ENCODE measurements at places on chromosomes 7 and 10.
A peak's percentile ranks its signal among the peaks of the same experiment; 100 is the strongest.

- DNase-seq: no peak
Observed at GRCh38 chr7:1345796-1346755, 113.2 kb downstream of the MICALL2 start.

GRCh38 chr10:5510281-5511072, 11.1 kb upstream of the CALML5 start:
- DNase-seq: no peak

DNA sequence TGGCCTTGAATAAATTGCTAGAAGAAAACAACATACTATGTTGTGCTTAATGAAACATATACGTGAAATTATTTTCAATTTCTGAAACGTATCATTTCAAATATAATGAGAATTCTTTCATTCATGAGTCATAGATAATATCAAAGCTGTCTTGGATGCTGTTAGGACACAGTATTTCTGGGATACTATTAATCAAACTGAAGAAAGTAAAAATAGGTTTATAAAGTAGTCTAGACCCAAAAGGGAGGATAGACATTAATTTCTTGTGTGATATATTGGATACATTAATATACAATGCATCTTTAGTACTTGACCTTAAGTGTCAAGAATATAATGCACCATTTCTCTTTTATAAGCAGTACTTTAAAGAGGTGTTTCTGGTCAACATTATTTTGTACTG, 89.7 kb downstream of the CNTNAP2 start:
- no peak for DNase-seq

DNA sequence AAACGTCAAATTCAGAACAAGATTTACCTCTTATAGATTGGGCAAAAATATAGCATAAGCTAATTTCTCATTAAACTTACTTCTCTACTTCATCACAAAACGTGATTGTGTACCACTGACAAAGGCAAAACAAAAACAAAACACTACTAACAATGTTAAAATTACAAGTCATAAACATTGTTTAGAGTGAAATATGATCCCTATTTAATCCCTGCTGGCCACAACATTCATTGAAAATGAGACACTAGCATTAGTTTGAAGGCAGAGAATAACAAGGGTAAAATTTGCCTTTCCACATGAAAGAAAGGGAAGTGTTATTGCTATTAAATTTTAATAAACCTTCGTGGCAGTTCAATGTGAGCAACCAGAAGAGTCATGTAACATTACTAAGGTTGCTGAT, 45.0 kb downstream of the SEMA3A start:
- no peak for DNase-seq

DNA sequence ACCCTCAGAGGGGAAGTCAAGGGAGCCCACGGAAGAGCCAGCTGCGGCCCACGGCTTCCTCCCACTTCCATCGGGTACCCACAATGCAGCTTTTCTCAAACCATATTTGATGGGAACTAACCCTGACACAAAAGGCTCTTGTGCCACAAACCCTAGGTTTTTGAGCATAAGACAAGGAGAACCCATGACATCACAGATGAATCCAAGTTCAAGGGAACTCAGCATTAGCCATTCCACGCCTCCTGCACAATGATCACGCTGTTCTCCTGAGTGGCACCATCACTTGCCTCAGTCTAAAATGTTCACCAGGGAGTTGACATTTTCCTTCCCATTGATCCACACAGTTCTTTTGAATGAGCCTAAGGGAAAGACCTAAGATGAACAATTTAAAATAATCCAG, 70.4 kb downstream of the ITIH5 start:
- no peak for DNase-seq

GRCh38 chr7:139580435-139580834, 57.0 kb downstream of the CLEC2L start:
- DNase-seq: no peak

- peak; percentile 19 for DNase-seq
Observed at GRCh38 chr7:143245123-143245522, 18.1 kb upstream of the GSTK1 start.

GRCh38 chr10:132255489-132256344, 52.0 kb downstream of the STK32C start:
- no peak for DNase-seq

DNA sequence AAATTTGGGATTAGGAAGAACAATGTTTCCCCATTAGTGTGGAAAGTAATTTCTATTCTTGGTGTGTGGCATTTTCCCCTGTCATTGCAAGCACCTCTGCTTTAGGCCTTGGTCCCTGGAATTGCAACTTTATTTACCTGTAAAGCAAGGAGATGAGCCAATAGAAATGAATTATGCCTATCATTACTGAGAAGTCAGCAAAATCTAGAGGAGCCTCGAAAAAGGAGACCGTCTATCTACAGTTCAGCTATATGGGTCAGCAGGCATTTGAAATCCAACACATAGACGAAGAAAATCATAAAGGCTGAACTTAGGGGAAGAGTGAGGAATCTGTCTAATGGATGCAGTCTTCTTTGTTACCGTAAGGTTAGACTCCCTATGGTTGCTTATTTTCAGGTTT, 161.1 kb downstream of the CCDC71L start:
- no peak for DNase-seq

DNA sequence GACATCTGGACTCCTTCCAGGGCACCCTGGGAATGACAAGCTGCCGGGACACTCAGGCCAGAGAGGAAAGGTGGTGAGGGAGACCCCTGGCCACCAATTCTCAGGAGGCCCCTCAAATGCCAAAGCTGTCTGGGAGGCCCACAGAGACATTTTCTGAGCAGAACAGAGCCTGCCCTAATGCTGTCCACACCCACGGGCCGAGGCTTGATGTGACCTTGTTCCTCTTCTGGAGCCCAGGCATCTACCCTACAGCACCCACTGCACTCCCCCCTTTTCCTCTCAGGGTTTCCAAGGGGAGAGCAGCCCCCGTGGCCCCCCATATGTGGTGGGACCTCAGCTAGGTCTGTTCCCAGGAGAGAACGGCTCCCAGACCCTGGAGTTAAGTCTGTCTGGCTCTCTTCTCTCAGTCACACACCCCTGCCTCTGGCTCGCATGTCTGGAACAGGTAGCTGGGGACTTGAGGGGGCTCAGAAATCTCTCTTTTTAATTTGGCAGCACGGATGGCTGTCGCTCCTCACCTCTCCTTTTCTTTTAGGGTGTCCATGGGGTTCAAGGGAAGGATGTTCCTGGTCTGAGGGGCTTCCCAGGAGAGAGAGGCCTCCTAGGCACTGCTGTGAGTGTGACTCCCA, 16.8 kb upstream of the VOPP1 start:
- no peak for DNase-seq

GRCh38 chr7:105585850-105586500, 4.7 kb upstream of the EFCAB10 start:
- no peak for DNase-seq

- no peak for DNase-seq
Observed at GRCh38 chr7:123601530-123601929, at the start of gene ASB15. Gene ASB15, plus strand, starts transcription at chr7:123601821. Its CDS starts 12,682 bp downstream, at chr7:123614503.

DNA sequence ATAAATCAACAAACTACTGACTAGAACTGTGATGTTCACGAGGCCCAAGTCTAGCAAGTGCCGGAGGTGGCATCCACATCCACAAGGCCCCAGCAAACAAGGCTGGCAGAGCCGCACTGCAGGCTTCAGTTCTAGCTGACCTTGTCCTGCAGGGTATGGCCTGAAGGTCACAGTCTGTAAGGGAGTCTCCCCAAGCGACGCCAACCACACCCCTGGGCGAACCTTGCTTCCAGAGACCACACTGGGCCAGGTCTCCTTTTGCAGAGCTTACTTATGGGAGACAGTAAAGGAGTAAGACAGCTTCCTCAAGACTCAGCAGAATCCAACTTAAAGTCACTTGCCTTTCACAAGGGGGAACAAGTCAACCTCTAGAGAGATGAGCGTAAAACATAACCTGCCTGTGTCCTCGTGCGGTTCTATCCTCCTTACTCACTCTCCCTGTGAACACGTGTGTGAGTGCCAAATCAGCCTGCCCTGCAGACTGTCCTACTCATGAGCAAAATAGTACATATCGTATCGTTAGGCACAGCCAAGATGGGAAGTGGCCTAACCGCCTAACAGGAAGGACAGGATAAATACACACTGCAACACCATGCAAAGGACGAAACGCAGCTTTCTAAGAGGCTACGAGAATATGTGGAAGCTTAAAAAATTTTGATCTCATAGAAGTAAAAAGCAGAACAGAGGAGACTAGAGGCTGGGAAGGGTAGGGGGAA, 22.7 kb downstream of the FAM53B start:
- DNase-seq: peak; percentile 24

DNA sequence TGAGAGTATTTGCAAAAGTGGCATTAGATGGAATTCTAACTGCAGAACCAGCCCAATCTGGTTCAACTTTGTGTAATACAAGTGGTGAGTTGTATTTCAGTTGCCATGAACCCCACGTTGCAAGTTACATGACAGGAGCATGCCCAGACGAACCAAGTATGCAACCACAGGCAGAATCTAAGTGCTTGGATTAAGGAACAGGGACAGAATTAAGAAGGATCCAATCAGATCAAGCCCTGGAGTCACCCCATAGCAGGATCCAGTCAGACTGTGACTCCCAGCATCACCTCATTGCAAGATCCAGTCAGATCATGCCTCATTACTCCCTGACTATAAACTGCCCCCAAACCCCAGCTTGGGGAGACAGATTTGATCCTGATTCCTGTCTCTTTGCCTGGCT, 388.7 kb upstream of the NRP1 start:
- DNase-seq: no peak

DNA sequence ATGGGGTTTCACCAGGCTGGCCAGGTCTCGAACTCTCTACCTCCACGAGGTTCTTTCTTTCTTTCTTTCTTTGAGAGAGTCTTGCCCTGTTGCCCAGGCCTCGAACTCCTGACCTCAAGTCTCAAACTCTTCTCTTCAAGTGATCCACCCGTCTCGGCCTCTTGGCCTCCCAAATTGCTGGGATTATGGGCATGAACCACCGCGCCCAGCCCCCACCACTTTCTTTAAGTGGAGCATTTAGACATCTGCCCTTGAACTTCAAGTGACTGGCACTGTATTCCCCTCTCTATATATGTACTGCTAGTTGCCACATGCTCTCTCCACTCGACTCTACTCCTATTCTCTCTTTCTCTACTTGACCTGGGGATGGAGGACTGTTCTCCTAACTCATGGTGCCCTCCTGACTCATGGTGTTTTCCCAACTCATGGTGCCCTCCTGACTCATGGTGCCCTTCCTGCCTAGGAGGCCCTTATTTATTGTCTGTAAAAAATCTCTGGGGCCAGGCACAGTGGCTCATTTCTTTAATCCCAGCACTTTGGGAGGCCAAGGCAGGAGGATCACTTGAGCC, 19.3 kb upstream of the ACHE start:
- no peak for DNase-seq

GRCh38 chr7:82419200-82419599, 24.4 kb downstream of the CACNA2D1 start:
- no peak for DNase-seq

GRCh38 chr10:85926986-85927385, 439.6 kb downstream of the GRID1 start:
- DNase-seq: no peak

DNA sequence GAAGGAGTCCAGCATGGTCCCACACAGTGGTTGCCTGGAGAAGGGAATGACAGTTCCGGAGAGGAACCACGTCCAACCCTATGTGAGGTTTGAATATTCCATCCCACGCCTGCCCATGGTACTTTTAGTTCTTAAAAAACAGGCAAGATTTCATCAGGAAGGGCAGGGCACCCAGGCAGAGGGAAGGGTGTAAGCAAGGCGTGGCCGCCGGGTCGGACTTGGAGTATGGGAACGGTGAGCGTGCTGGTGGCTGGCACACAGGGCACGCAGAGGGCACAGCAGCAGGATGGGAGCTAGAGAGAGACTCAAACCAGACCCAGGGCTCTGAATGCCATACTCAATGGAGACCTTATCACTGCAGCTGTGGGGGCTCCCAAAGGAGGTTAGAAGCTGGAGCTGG, 34.3 kb downstream of the FAM53B start:
- no peak for DNase-seq

DNA sequence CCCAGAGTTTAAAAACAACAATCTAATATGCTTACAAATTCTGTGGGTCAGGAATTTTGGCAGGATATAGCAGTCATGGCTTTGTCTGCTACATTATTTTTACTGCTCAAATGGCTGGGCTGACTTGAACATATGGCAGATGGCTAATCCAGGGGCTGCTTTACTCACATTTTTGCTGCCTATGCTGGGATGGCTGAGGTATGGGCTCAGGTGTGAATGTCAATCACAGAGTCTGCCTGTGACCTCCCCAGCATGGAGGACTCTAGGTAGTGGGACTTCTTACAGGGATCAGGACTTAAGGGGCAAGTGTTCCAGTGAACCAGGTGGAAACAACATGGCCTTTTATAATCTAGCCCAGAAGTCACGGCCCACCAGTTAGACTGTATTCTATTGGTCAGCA, 4.4 kb upstream of the FKBP9 start:
- no peak for DNase-seq

- no peak for DNase-seq
Observed at GRCh38 chr10:112785089-112785488, 165.0 kb upstream of the TCF7L2 start.

DNA sequence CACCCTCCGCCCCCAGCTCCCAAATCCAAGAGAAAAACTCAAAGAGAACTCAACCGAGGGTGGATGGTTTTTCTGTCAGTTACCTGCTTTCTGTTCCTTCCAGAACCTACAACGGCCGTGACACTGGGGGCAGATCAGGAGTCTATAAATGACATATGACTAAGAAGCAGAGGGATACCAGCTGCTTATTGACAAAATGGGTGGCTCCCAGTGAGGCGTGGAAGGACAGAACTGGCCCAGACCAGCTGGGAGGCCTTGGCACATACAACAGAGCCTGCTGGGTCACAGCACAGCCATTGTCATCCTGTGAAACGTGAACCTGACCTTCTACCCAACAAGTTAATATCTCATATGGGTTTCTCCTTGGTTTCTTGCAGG, 84.3 kb upstream of the ADRB1 start:
- no peak for DNase-seq

GRCh38 chr10:90274721-90275468, 573.5 kb downstream of the KIF20B start:
- no peak for DNase-seq

DNA sequence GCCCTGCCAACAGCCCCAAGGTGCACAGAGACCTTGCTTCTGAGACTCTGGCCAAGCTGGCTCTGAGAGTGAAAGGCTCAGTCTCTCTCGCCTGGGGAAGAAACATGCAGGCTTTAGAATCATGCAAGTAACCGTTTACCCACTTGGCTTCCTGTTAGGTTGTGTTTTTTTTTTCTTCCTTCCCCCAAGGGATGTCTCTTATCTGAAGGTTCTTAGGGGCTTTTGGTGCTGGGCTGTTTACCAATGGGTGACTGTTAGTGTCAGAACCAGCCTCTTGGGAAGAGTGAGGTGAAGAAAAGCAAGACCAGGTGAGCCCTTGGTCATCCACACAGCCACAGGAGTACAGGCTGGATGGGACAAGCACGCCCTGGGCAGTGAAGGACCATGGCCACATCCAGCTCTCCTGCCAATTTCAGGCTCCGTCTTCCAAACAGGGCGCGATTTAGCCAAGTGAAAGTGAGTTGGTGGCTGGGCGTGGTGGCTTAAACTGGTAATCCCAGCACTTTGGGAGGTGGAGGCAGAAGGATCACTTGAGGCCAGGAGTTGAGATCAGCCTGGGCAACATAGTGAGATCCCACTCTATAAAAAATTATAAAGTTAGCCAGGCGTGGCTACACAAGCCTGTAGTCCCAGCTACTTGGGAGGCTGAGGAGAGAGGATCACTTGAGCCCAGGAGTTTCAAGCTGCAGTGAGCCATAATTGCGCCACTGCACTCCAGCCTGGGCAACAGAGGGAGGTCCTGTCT, 76.3 kb upstream of the CUX1 start:
- no peak for DNase-seq

GRCh38 chr10:35910234-35910633, 268.1 kb upstream of the FZD8 start:
- DNase-seq: no peak

- no peak for DNase-seq
Observed at GRCh38 chr10:35937546-35937945, 295.4 kb upstream of the FZD8 start.

GRCh38 chr7:78677391-78677790, 776.1 kb downstream of the MAGI2 start:
- no peak for DNase-seq
